ENCODE measurements at places on chromosomes 5 and 9.

- no peak for DNase-seq
These were observed 51.3 kb upstream of the IRX4 start for GRCh38 chr5:1934056-1934394.

GRCh38 chr5:102222772-102223171 lies 73.3 kb downstream of the SLCO4C1 start:
- no peak for DNase-seq

GRCh38 chr5:86688406-86688805 lies 70.7 kb downstream of the COX7C start:
- no peak for DNase-seq

DNA sequence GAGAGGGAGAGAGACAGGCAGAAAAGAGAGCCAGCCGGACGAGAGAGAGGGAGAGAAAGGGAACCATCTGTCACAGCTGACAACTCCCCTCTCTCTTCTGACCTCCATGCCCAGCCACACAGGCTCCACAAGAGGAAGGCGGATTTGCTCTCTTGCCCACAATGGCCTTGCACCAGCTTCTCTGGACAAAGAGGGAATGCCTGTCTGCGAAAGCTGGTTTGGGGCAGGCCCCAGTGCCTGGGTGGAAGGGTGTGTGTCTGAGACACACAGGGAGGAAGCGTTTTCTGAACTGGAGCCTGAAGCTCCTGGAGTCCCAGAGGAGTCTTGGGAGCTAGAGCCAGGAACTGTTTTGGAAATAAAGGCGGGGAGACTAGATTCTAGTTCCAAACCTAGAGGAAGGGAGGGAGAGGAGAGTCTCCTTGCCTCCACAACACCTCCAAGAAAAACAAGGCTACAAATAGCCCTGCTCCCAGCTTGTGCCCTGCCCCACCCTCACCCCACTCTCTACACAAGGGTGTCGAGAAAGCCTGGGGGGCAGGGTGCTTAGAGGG lies 12.5 kb downstream of the C1QTNF2 start:
- no peak for DNase-seq

DNA sequence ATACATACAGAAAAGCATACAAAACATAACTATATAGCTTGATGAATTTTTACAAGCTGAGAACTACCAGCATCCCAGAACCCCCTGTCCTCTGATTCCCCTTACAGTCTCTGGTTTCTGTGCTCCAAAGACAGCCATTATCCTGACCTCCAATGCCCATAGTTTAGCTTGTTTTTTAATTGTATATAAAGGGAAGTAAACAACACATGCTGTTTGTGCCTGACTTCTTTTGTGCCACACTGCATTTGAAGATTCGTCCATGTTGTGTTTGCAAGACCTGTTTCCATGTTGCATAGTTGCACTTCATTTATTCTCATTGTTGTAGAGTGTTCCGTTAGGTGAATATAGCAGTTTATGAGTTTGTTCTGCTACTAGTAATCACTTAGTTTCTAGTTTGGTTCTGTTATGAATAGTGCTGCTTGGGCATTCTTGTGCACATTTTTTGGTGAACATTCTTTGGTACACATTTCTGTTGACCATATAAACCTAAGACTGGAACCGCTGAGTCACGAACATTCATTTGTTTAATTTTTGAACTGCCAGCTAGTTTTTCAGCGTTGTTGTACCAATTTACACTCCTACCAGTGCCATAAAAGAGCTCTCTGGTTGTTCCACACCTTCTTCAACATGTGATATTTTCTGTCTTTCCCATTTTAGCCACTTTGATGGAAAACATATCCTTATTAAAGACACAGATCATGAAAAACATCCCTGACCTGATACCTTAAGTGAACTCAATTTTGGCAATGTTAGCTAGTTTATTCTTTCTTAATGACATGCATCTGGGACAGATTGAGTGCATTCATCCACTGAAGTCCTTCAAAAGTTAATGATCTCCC lies 78.1 kb upstream of the ANXA1 start:
- no peak for DNase-seq

- DNase-seq, result no peak
These were observed 25.2 kb upstream of the PITX1 start for GRCh38 chr5:135059000-135059923.

GRCh38 chr9:12739014-12739652 lies 35.7 kb upstream of the LURAP1L start:
- DNase-seq, result no peak

- no peak for DNase-seq
These were observed 282.5 kb upstream of the SMARCA2 start for GRCh38 chr9:1732670-1733069.

DNA sequence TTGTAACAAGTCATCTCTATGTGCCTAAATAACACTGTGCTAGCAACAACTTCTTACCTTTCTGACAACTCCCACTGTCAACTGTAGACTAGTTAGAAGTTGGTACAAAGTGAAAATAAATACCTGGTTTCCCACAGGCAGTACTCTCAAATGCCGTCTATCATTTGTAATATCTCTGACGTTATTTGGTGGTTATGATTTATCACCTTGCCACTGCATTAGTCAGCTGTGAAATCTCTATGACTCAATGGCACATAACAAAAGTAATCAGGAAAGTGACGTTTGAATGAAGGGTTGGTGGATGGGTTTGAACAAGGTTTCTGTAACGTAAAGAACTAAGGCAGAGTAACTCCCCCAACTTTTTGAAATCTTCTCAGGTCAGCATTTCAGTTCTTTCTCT lies 592.3 kb downstream of the MAT2B start:
- no peak for DNase-seq

DNA sequence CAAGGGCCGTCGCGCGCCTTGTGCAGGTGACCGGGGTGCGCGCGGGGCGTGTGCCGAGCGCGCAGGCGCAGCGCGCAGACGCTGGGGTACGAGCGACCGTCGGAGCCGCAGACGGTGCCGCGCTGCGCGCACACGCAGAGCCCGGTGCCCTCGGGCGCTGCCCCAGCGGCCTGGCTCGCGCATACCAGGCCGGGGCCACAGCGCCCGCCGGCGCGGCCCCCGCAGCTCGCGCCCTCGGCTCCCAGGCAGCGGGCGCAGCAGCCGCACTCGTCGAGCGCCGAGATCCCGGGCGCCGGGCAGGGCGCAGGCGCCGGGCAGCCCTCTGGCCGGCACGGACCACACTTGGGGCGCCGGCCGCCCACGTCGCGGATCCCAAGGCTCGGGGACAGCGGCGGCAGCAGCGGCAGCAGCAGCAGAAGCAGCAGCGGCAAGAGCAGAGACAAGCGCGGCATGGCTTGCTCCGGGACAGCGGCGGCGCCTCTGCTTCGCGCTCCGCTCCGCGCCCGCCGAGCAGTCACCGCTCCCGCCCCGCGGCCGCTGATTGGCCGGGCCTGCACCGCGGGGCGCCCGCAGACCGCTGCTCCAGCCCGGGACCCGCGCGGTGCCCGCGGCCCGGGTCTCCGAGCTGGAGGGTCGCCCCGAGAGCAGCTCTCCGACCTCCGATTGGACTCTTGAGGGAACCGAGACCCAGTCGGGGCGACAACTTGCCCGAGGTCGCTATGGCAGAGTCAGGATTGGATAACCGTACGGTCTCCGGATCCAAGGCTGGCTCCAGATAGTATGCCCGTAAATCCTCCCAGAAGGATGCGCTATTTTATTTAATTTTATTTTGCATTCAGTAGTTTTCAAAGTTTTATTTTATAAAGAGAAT lies at the start of gene IGFBPL1:
IGFBPL1 (minus strand) TSS at position 482 of the 871 bp plus-strand sequence; CDS start at position 452, 30 bp downstream.
- no peak for DNase-seq

- no peak for DNase-seq
These were observed 6.0 kb downstream of the EEIG1 start for GRCh38 chr9:127974769-127975261.

GRCh38 chr5:164351245-164351834 lies 845.9 kb downstream of the MAT2B start:
- DNase-seq, result no peak

- DNase-seq, result no peak
These were observed 163.7 kb downstream of the FGF10 start for GRCh38 chr5:44225231-44226160.

GRCh38 chr5:172616730-172617129 lies 24.3 kb upstream of the NEURL1B start:
- DNase-seq, result no peak

DNA sequence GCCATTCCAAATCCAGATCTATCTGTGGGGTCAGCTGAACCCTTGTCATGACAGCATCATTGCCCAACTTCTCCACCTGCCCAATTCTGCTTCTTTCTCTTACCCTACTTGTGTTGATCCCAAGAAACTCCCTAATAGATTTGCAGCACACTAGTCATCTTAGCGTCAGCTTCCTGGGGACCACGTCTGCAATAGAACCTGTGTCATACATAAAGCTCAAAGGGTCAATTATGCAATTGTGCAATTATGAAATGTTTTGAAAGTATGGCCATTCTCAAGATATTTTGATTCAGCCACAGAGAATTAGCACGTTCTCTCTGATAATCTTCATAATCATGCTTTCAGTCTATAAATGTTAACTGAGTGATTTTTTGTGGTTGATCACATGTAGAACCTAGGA lies 87.4 kb upstream of the PAPPA start:
- DNase-seq, result no peak

DNA sequence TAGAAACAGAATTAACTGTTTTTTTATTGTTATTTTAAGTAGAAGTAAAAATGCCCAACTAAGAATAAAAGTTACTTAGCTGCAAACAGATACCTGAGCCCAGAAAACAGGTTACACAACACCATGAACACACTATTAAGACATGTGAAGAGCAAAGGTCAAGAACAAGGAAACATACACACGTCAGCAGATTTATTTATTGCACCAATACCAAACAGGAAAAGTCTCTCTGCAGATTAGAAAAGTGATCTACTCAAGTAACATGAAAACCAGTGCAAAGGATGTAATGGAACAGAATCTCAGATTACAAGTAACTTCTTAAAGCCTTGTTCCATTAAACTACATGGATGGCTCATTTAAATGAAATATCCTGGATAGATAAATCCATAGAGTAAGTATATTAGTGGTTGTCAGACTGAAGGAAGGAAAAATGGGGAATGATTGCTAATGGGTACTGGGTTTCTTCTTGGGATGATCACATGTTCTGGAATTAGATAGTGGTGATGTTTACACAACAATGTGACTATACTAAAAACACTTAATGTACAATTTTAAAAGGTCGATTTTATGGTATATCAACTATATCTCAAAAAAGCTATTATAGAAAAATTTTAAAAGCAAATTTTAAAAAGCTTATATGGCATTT lies 6.1 kb downstream of the SAR1B start:
- DNase-seq, result peak; percentile 8

- DNase-seq, result no peak
These were observed 79.2 kb downstream of the SECISBP2 start for GRCh38 chr9:89397471-89397870.

DNA sequence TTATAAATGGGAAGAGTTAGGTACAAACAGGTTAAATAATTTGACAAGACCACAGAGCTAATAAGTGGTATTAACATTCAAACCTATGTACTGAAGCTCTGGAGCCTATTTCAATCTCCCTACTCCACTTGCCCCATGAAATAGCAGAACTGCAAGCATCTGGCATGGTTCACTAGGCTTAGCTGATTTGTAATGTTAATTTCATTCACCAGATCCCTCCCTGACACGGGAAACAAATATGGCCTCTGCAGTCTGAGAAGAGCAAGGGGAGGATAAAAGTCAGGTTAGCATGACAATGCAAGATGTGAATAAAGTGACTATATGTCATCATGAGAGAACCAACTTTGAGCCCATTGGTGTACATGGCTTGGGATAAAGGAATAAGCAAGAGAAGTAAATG lies 428.8 kb downstream of the BRINP1 start:
- DNase-seq, result no peak

- no peak for DNase-seq
These were observed 60.7 kb downstream of the NRG2 start for GRCh38 chr5:139982157-139982974.

DNA sequence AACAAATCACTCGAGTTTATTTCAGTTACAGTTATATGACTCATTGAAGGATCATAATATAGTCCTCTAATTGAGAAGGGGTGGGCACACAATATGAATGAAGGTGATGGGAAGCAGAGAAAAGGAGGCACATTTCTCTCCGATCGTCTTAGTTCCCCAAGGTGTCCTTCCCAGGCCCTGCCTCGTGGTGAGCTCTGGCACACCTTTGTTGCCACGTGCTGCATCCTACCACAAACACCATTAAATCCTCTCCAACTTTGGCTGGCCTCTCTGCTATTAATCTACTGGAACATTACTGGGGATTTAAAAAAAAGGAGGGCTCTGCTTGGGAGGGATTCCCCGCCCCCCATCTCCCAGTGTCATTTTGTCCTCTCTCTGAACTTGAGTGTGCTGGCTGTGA lies 42.9 kb downstream of the CDH6 start:
- DNase-seq, result no peak

DNA sequence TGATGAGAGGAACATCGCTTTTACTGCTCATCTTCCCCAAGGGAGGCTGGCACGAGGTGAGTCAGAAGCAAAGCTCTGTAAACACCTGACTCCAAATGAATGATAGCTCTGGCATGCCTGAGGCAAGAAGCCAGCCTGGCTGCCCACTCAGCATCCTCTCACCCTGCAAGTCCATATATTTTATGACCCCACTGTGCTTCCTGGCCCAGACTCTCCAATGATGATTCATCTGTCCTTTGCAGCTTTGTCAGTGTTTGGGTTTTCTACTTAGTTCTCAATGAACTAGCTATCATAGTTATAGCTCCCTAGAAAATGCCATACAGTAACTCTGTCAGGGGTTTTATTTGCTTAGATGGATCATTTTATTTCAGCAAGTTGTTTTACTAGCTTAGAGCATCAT lies 52.1 kb upstream of the FSTL4 start:
- no peak for DNase-seq

GRCh38 chr5:98368141-98368540 lies 405.3 kb upstream of the RGMB start:
- no peak for DNase-seq

DNA sequence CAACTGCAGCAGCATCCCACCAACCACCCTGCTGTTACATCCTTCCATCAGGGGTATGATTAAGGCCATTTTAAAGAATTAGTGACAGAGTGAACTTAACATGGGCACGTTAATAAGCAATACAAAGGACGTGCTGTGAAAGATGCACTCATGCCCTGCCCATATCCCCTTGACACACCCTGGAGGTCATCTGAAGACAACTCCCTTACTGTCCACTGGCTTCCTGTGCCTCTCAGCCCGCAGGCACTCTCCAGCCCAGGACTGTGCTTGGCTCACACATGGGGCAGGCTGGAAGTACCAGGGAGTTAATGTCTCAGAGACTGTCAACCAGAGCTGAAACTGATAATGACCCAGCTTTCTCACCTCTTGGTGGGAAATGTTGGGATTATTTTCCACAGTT lies 81.8 kb downstream of the TRIM36 start:
- no peak for DNase-seq

- DNase-seq, result no peak
These were observed 274.9 kb downstream of the EFNA5 start for GRCh38 chr5:107395632-107396350.

GRCh38 chr9:112377684-112378327 lies 2.1 kb upstream of the HSDL2 start:
- DNase-seq, result no peak

GRCh38 chr5:101112645-101113044 lies 209.6 kb upstream of the ST8SIA4 start:
- no peak for DNase-seq

Measured in NB4 (cell line).